ENCODE measurements at places on chromosomes 5 and 9.

- DNase-seq, result no peak
These were observed 194.3 kb upstream of the TRPC7 start for GRCh38 chr5:136559651-136560050.

GRCh38 chr5:122202952-122203351 lies 73.6 kb downstream of the ZNF474 start:
- no peak for DNase-seq

DNA sequence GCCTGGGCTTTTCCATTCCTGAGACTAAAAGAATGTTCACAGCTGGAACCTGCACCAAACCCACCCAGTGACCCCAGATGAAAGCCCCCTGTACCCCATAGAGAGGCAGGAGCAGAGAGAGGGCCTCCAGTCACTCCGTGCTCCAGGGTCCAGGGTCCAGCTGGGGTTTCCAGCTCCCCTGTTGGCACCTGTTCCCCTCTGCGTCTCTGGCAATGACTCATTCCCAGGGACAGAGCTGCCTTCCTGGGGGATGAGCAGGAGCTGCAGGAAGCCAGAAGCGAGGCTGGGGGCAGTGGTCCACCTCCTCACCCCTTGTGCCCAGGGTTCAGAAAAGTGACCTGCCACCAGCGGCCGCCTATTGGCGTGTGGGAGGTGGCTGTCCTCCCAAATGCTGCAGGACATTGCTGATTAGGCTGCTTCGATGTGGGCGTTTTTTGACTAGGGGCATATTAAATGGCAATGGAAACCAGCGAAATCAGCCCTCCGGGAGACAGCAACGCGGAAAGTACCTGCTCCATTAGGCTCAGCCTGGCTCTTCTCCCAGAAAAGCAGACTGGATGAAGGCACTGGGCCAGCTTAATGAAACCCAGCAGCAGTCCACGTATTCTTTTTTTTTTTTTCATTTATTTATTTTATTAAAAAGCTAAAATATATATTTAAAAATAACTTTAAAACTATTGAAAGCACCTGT lies 97.4 kb downstream of the DAP start:
- DNase-seq, result peak; percentile 11

DNA sequence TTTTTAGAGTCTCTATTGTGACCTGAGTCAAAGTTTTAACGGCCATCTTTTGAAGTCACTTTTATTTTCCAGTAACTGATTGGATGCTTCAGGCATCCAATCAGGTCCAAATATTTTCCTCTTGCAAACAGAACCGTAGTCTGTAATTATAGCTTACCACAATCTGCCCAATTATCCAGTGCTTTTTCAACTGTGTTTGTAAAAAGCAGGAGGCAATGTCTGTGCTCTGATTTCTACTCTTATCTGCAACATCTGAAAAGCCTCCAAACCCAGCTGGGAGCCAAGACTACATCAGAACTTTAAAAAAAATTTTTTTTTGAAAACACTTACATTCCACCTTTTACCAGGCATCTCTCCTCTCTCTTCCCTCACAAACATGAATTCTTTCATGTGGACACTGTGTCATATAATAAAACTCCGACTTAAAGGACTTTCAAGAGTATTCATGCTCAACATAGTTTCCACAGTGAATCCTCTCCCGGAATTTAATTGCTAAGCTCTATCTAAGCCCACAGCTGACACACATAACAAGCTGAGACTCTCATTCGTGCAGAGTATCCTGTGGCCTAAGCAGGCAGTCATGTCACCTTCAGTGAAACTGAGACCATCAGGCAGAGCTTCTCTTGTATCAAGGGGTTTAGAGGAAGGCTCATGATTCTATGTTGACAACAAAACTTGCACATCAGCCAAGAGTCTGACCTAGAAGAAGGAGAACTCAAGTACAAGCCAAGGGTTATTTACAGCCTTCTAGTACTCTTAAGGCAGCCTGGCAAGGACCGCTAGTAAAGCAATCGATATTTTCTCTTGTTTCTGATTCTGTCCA lies 272.7 kb downstream of the TLE1 start:
- DNase-seq, result no peak

DNA sequence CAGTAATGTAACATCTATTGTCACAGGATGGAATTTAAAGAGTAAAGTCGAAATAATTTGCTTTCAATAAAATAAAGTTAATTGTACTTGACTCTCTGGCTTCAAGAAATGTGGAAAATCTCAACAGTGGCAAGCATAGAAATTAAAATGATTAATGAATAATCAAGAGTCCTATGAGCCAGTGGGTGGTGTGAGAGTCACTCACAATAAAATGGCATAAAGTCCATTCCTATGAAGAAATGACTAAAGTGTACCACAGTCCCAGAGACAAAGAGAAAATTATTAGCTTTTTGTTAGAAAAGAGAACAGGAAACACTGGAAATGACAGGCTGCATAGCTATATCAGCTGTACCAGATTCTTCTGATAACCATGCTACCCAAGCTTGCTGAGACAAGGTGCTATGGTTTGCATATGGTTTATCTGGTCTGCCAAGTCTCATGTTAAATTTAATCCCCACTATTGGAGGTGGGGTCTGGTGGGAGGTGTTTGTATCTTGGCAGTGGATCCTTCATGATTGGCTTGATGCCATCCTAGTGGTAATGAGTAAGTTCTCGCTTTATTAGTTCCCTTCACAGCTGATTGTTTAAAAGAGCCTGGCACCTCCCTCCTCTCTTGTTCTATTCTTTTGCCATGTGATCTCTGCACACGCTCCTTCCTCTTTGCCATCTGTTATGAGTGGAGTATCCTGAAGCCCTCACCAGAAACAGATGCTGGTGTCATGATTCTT lies 647.7 kb upstream of the ITGA1 start:
- no peak for DNase-seq

DNA sequence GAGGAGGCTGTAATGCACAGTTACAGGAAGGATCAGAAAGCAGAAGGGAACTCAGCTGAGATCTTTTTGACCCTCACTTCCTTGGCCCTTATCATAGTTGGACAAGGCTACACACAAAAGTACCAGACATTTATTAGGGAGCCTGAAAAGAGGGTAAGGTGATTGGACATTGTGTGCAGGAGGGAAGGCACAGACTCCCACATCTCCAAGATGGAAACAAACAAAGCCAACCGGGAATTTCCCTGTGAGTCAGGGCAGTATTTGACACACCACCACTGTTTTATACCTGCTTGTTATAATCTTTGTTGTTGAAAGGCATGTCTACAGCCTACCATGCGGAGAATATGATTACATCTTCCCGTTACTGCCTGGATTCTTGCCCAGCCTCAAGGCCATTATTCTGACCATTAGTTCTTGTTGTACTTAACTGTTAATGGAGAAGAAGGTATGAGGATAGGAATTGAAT lies 3.0 kb upstream of the CCNG1 start:
- no peak for DNase-seq

DNA sequence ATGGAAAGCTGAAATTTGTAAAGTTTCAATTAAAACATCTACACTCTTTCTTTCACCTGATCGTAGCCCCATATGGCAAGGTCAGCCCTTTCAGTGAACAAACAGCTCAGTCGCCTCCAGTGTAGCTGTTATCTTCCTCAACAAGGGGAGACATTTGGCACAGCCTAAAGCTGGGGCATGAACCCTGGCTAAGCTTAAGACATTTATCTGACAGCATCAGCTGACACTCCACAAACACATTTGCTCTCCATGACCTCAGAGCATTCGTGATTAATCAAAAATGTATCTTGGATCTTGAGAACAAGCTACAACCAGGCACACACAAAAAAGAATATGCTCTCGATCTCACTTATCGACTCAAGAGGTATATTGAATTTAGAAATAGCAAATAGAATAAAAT lies 67.3 kb downstream of the POU5F2 start:
- no peak for DNase-seq

DNA sequence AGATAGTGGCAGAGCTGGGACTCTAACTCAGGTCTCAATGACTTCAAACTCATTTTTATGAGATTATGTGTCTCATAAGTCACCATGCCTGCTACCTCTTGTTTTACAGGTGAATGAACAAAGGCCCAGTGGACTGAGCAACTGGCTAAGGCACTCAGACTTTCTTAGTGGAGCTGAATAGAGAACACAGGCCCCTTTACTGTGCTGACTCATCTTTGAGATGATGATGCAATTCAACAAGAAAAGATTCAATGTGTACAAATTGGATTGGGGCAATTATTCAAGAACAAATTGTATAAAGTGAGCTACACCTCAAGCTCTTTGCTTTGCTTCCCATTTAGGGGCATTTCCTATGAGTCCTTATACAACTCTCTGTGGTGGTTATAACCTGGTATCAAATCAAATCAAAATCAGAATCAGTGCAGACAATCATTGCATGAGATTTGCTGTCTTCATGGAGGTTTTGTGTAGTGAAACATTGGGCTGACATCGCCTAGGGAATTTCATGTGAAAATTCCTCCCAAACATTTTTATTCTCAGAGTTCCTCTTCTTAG lies 84.3 kb upstream of the PPP2R2B start:
- no peak for DNase-seq

GRCh38 chr9:113828221-113828620 lies 47.9 kb upstream of the ZNF618 start:
- DNase-seq, result no peak

- no peak for DNase-seq
These were observed 60.2 kb upstream of the SPTLC1 start for GRCh38 chr9:92175441-92175840.

- no peak for DNase-seq
These were observed 20.8 kb downstream of the FIBCD1 start for GRCh38 chr9:130918101-130918825.

DNA sequence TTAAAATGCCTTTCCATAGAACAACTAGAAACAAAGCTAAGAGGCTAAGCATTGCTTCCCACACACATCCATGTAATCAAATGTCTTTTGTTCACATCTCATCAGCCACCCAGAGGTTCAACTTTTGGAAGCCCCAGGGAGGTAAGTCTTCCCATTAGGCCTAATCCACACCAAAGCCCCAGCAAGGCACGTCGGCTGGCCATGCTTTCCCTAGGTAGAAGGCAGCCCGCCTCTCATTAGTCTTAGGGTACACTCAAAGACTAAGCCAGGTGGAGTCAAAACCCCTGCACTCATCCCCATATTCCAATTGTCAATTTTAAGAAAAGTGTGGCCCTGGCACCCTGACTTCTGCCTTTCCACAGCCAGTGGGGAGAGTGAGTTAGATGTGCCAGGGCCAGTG lies 87.9 kb downstream of the ATPSCKMT start:
- no peak for DNase-seq

- no peak for DNase-seq
These were observed 52.3 kb downstream of the SLC46A2 start for GRCh38 chr9:112838342-112838741.

GRCh38 chr9:123350590-123351310 lies 5.2 kb upstream of the CRB2 start:
- DNase-seq, result no peak

- DNase-seq, result no peak
These were observed 1726.4 kb upstream of the NUDT12 start for GRCh38 chr5:105288946-105289345.

DNA sequence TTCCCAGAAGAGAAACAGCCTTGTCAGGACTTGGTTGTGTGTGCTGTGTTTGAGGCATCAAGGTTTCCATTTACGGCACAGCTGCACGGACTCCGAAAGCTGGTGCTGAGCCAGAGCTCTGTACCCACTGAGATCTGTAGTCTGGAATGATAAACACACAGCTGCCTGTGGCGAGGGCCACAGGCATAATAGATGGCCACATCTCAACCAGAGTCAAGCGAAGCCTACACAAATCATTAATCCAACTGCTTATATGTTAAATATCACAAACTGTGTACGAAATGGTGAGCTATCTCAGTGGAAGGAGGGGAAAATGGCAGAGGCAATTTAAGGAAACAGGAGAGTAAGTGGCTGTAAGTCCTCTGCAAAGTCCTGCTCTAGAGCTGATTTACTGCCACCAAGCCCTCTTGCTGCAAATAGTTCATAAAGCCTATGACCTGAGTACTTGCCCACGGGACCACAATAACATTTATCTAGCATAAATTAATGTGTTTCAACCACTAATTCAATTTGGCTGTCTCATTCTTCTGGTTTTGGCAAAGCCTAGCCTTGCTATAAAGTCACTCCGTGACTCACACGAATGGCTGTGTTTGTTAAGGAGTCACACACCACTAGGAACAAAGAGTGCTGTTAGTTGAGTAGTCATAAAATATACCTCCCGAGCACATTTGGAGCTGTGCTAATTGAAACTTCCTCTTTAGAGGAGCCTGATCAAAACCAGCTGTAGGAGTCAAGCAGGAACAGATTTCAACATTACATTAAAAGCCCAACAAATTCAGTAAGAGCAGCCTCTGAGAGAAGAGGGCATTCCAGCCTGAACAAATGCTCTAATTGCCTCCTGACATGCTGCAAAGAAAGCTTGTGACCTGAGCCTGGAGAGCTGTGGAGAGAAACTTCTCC lies 738.6 kb upstream of the ZNF608 start:
- peak; percentile 87 for DNase-seq

GRCh38 chr5:40347981-40348725 lies 331.6 kb upstream of the PTGER4 start:
- DNase-seq, result no peak

GRCh38 chr5:111756581-111757354 lies at the start of gene NREP:
Gene NREP (minus strand): TSS chr5:111757194. CDS start chr5:111755772, 1,422 bp downstream.
- DNase-seq, result peak; percentile 57

GRCh38 chr9:12155401-12156134 lies 537.6 kb upstream of the TYRP1 start:
- DNase-seq, result no peak

- no peak for DNase-seq
These were observed 51.9 kb downstream of the SLIT3 start for GRCh38 chr5:169248996-169249395.

DNA sequence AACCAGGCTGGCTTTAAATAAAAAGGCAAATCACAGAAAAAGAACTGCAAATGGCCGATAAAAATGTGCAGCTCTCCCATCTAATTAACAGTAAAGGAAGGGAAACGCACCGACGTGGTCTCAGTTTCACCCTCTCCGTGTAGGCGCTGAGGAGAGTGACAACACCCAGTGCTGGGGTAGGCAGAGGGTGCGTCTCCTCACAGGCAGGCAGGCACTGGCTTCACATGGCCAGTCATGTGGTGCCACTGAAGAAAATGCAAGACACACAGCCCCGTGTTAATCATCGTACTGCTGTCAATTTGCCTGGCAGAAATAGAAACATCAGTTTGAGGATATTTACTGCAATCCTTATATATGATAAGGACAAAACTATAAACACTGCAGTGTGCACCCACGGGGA lies 178.4 kb downstream of the FANCC start:
- no peak for DNase-seq

DNA sequence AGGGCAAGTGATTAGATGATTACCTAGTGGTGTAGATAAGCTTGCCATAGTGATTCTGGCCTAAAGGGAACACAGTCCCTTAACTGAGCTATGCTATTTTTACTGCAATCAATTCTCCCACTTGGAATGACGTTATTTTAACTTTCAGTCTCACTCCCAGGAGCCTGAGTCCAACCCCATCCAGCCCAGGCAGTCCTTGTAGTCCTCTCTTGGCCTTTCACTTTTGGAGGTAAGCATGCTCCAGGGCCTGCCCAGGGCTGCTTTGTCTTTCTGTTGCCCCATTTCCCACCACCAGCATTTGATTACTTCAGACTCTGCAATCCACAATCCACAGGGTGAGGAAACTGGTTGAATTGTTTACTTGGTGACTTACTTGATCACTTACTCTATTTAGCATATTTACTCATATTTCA lies 233.0 kb downstream of the CD180 start:
- no peak for DNase-seq
